GF-D8 (cell line): ENCODE measurements at places on chromosomes 3 and 15.

DNA sequence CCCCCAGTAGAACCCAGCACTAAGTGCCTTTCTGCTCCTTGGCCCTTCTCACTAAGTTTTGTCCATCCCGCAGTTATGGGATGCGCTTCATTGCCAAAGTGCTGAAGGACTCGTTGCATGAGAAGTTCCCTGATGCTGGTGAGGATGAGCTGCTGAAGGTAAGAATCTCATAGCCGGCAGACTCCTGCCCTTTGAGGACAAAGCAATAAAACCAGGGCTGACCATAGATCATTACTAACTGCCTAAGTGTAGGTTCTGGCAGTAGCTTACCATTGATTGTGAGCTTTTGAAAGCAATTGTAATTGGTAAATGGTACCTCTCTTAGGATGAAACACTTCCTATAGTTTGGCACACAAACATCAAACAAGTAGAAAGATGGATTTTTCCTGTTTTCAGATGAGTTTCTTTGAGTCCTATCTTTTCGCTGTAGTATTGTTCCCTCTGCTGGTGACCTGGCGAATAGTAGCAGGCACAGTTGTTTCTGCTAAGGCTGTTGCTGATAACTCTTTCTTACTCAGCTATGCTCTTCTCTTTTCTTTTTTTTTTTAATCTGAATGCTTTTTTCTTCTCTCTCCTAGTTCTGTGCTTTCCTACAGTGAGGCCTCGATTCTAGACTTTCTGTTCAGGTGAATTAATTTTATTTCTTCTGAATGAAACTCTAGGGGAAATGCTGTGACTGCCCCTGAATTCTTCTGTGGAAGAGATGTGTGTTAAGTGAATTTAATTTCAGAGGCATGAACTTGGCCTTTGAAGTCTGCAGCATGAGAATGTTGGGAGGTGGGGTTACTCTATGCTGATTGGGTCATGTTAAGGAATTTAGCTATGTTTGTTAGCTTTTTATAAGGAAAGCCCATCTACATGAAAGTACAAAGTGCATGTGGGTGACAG lies 47.4 kb upstream of the CRTC3 start:
- peak; percentile 2 for DNase-seq

DNA sequence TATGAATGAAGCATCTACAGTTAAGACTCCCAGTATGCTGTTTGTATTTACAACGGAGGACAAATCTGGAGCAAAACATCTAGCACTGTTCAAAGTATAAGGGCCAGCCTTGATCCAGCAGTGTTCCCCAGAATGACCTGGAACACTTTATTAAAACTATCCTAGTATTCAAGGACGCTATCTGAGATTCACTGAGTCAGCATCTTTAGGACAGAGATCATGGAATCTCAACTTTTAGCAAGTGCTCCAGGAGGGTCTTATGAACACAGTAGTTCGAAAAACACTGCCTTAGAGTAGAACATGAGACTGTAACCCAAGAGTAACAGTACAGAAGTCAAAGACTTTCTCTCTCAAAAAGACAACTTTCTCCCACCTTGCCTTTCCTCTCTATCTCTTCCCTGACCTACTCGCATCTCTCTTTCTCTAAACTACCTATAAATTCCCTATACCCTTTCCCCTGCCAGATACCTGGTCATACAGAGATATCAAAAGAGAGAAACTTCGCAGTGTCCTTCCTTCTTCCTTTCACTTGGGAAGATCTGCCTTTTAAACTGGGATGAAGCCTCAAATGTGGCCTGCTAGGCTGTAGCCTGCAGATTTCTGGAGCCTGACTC lies 43.8 kb downstream of the AAGAB start:
- no peak for DNase-seq

GRCh38 chr3:148367756-148368155 lies 329.9 kb upstream of the AGTR1 start:
- DNase-seq: no peak

DNA sequence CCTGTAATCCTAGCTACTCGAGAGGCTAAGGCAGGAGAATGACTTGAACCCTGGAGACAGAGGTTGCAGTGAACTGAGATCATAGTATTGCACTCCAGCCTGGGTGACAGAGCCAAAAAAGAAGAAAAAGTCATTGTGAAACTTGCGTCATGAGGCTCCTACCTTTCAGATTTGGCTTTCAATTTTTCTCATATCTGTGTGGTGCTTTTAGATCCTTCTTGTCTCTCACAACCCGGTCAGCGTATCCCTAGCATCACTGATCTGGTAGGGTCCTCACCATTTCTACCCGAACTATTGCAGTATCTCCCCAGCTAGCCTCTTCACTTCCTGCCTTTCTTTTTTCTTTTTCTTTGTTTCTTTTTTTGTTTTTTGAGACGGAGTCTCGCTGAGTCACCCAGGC lies 21.6 kb upstream of the GCNT3 start:
- no peak for DNase-seq

- DNase-seq: no peak
Measured at GRCh38 chr15:55457401-55458022, 49.2 kb downstream of the PIERCE2 start.

- DNase-seq: peak; percentile 44
Measured at GRCh38 chr3:196431181-196432136, 768 bp downstream of the UBXN7 start.

DNA sequence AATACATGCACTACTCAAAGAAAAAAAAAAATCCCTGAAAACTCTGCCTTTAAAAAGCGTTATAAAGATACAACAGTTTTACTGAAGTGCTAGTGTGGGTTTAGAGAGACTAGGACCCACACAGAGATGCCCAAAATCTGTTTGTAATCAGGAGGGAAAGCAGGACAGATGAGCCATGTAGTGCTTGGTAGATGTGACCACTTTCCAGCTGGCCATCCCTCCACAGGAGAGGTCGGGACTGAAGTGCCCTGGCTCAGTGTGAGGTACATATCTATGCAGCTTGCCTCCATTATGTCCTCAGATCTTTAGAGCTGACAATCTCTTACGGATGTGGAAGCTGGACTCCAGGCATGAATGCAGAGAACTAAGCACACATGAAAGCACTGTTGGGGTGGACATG lies 57.5 kb upstream of the NANOGP8 start:
- DNase-seq: no peak
